ENCODE measurements at places on chromosomes 1 and 21. TPM values are rescaled to one million over a fixed set of nuclear protein-coding genes. Genes with fewer than 3 reads are reported as not detected.

Gene GNAT2
- 0.16 TPM for polyA plus RNA-seq

Gene ASTN1
- 0.29 TPM for polyA plus RNA-seq

Gene PPIE
- polyA plus RNA-seq, result 105 TPM

Gene LCE1C
- not detected for polyA plus RNA-seq

Gene GPR89B
- polyA plus RNA-seq, result 6.4 TPM

DNA sequence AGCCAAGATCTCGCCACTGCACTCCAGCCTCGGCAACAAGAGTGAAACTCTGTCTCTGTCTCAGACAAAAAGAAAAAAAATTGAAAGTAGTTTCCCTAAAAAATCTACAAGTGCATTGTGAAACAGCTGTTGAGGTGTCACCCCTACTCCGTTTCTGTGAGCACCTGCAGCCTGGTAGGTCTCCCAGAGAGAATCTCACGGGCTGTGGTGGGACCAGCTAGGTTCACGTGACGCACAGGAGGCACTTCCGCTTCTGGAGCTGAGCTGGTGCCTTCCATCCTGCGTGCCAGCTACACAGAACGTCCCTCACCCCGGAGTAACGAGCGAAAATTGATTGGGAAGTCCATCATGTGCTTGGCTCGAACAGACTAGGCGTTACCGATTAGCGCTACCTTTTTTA lies 66.8 kb downstream of the COL24A1 start:
- peak; percentile 10 for DNase-seq

DNA sequence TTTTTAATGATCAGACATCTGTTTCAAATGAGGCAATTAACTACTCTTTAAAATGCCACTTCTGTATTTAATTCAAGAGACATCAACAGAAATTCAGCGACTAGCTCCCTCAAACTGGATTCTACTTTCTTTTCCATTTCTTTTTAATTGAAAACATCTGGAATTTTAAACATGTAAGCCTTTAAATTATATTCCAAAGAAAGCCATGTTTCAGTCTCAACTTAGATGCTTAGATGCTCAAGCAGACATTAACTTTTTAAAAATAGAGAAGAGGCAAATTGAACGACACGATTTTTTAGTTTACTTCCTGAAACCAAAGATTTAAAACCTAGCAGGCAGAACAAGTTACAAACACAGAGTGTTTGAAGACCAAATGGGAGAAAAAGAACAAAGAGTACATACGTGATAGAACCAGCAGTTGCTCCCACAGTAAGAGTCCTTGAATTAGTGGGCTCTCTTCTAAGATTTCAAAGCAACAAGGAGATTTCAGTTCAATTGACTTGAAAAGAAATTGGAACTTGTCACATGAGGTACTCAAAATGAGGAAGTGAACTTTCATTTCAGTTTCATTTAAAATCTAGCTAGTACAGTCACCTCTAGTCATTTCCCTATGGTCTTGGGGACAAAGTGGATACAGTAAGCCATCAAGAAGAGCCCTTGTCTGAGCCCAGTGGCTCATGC lies at the start of gene CTSS:
TSS of gene CTSS (minus strand) at position 483 of the 681 bp plus-strand sequence. CDS start 1,015 bp downstream, outside the sequence.
- DNase-seq, result no peak

- DNase-seq, result no peak
Measured at GRCh38 chr1:177976596-177976995, 6.7 kb upstream of the SEC16B start.

DNA sequence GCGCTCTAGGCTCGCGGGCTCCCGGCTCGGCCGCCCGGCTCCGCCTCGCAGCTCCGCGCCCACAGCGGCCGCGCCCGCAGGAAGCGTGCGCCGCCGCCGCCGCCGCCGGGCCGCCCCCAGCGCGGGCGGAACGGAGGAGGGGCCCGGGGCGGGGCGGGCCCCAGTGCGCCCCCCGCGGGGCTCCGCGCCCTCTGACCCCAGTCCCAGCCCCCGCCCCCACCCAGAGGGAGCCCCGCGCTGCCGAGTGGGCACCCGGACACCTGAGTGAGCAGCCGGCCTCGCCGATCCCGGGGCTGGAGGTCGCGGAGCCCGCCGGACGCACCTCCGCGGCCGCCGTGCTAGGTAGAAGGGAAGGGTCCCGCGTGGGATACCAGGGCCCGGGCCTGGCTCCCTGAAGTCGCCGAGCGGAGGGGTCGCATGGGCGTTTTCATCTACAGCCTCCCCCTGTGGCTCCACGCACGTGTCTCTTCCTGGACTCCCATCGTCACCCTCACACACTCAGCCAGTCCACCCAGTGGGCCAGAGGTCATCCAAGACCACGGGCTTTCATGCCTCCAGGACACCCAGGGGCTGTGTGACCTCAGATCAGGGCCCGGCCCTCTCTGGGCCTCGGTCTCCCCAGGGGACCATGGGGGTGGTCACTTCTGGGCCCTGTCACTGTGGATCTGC lies at the start of gene SDC3:
TSS of gene SDC3 (minus strand) at position 63 of the 669 bp plus-strand sequence. CDS start 172 bp downstream, outside the sequence.
- DNase-seq, result no peak

DNA sequence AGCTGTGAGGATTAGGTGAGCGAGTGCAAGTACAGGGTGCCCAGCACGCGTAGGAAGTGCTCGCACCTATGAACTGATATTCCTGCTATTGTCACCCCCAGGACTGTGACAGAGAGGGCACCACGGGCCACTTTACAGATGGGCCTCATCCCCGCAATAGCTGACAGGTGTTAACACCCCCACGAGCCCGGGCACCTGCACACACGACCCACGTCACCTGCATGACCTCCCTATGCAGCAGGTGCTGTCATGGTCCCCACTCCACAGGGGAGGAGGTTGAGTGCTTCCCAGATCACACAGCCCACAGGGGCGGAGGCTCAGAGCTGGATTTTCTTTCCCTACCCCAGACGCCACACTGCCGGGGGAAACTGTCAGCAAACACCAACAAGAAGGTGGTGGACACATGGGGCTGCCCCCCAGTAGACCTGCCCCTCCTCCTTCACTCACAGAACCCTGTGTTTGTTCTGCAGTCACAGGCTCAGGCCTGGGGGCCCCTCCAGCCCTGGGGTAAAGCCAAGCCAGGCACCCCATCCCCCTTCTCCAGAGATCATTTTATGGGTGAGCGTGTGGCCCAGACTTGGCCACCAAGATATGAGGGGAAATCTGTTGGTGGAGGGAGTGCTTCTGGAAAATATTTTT lies 465.5 kb downstream of the MATN1 start:
- DNase-seq, result no peak
